ENCODE measurements at places on chromosomes 13 and 19.

- no peak for DNase-seq
These were observed 23.0 kb downstream of the TUBA3C start for GRCh38 chr13:19158526-19159174.

GRCh38 chr19:50899569-50899968, 11.6 kb downstream of the KLK4 start:
- DNase-seq: no peak

DNA sequence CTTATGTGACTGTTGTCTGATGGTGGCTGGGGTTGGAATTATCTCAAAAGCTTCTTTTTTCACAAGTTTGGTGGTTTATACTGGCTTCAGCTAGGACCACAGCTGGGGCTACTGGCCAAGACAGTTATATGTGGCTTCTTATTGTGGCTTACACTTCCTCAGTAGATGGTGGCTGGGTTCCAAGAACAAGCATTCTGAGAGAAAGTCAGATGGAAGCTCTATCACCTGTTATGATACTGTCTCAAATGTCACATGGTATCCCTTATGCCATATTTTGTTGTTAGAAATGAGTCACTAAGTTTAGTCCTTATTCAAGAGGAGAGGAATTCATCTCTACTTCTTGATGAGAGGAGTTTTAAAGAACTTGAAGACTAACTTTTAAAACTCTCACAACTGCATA, 41.6 kb downstream of the NDFIP2 start:
- DNase-seq: no peak

GRCh38 chr13:74895042-74895796, 586.8 kb downstream of the TBC1D4 start:
- DNase-seq: no peak

DNA sequence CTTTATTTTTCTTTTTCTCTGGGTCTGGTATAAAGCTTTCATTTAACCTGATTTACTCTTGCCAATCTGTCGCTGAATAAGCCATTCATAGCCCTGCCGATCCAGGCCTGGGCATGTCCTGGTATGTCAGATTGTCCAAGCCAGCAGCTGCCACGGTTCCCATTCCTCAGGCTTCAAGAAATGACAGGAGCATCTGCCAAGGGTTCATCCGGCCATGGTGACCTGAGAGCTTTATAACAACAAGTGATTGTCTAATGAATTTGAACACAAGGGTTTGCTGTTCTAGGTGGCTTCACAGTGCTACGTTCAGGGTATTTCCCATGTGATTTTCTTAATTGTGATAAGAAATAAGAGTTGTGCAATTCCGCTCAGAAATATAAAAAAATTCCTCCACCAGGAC, 20.0 kb downstream of the PNMA8A start:
- DNase-seq: no peak

Measured in adrenal gland (tissue), 19 donors.